Stimulated activated CD8-positive, alpha-beta memory T cell treated with anti-CD3 and anti-CD28 coated beads, Interleukin-7, amount 100 ng/mL, for 1 hour (primary cell): ENCODE measurements at places on chromosomes 16 and 17.

- no peak for DNase-seq
These were observed 429 bp downstream of the KIF1C start for GRCh38 chr17:4998027-4998731.

DNA sequence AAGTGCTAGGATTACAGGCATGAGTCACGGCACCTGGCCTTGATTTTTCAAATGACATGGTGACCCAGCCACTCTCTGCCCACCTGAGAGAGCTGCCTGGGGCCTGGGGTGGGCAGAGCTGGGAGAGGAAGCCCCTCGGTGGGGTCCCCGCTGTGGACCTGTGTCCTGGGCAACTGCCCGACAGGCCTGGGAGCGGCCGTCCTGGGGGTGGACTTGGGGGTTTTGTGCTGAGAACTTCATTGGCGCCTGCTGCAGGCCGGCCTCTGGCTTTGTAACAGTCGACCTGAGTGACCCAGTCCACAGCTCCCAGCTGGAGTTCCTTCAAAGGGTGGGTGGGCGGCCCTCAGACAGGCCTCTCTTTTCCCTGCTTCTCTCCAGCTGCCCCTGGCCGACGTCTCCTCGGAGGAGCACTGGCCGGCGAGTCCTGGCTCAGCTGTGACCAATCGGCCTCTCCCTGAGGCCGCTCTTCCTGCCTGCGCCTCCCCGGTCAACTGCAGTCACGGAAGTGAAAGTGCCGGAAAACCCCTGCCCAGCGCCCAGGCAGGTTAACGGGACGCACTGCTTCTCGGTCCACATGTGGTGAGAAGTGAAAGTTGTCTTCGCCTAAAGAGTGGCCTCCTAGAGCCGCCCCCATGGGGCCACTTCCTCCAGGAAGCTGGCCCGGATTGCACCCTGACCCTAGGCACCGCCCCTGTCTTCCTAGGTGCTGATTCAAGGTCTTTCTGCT lies 5.5 kb downstream of the CBFA2T3 start:
- DNase-seq, result no peak

DNA sequence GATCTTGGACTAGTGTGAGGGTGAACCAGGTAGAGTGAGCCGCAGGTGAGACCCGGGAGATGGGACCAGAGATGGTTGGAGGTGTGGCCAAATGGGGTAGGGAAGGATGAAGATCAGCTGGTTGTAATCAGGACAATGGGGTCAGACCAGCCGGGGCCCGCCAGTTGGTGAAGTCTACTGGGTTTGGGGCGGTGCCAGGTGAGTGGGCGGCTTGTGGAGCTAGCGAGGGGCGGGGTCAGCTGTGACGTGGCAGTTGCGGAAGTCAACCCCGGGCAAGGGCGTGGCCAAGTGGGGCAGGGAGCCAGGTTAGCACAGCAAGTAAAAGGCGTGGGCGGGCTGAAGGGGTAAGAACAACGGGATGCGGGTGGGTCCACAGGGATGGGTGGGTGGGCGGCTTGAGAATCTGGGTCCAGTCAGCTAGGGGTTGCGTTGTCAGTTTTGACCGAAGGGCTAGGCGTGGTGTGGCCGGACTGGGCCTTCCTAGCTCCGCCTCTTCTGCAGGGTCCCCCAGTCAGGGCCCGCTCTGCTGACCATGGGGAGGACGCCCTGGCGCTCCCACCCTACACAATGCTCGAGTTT lies 25.5 kb upstream of the ALKBH5 start:
- DNase-seq, result peak; percentile 81

- no peak for DNase-seq
These were observed 5.0 kb downstream of the PIK3R6 start for GRCh38 chr17:8862213-8863056.

DNA sequence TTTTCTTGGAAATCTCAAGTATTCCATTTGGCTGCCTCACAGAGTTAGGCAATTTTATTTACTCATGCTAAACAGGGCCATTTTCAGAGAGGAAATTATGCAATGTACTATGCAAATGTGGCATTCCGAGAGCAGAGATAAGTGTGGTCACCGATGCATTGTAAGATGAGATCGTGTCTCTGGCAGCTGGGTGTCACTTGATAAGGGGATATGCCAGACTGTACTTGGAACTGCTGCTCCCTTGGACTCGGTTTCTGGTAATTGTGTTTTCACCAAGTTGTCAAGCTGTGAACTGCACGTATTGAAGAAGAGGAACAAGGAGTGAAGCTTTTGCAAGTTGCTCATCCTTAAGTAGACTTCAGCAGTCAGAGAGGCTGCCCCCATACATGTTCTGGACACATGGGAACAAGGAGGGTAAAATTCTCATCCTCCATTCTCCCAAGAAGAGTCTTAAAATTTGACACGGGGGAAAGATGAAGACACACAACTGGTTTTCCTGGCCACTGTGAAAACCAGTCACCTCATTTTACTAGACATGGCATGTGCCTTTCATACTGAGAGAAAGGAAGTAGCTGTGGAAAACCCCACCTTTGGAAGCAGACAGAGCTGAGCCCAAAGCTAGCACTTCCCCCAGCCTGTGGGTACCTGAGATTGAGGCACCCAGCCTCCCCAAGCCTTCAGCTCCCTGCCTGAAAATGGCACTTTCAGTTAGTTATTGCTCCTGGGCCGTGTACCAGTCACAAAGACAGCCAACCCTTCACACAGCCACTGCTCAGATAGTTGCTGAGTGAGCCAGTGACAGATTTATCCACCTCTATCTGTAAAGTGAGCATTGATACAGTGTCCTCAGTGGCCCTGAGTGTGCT lies 150.7 kb downstream of the SOCS1 start:
- no peak for DNase-seq

- no peak for DNase-seq
These were observed 42.6 kb downstream of the SOX8 start for GRCh38 chr16:1024138-1024537.

DNA sequence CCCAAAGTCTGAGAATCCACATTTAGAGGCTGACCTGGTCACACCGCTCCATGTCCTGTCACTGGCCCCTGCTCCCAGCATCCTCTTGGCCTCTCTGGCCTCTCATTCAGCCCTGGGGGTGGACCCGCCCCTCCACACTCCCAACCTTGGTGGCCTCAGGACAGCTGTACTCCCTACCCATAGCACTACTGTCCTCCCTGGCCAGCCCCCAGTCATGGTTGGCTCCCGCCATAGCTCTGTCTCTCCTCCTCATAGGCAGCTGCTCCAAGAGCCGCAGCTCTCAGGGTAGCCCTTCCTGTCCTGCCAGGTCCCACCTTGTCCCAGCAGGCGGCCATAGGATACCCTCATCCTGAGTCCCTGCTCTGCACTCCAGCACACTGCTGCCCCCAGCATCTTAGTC lies 38.0 kb upstream of the PHB1 start:
- DNase-seq, result no peak

DNA sequence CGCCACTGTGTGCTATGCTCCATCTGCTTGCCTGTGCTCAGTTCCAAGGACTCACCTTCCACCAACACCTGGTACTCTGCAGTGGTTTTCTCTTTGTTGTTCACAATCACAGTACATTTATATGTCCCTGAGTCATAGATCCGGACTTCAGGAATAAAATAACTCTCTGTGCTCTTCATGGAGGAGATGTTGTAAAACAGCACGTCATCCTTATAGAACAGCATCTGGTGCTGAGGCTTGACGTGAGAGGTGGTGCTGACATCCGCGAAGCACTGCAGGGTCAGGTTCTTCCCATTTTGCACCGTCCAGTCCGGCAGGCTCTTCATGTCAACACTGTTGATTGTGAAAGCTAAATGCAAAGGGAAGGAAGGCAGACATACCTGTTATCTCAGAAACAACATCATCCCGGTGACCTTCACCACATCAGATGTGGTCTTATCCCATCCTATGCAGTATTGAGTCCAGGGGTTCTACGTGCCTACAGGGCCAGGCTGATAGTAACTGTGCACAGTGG lies 12.8 kb downstream of the PECAM1 start:
- DNase-seq, result no peak

- DNase-seq, result no peak
These were observed 117.7 kb downstream of the ABCC1 start for GRCh38 chr16:16067127-16067526.

GRCh38 chr16:3546986-3547682 lies 30.1 kb downstream of the NLRC3 start:
- DNase-seq, result no peak

DNA sequence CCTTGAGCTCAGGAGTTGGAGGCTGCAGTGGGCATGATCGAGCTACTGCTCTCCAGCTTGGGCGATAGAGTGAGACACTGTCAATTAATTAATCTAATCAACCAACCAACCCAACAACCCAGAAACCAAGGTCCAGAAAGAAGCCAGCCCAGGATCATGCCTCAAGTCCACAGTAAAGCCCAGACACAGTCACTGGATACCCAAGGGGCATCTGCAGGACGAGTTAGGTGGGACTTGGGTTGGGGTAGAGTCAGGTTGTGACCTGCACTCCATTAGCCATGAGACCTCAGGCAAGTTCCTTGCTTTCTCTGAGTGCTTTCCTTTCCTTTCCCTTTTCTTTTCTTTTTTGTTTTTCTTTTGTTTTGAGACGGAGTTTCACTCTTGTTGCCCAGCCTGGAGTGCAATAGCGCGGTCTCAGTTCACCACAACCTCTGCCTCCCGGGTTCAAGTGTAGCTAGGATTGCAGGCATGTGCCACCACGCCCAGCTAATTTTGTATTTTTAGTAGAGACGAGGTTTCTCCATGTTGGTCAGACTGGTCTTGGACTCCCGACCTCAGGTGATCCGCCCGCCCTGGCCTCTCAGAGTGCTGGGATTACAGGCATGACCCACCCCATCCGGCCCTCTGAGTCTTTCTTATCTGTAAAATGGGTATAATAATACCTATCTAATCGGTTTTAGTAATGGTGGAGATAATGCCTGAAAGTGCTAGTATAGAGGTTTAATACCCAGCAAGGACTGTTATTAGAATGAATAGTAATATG lies 3.5 kb upstream of the HSD17B1 start:
- DNase-seq, result no peak

DNA sequence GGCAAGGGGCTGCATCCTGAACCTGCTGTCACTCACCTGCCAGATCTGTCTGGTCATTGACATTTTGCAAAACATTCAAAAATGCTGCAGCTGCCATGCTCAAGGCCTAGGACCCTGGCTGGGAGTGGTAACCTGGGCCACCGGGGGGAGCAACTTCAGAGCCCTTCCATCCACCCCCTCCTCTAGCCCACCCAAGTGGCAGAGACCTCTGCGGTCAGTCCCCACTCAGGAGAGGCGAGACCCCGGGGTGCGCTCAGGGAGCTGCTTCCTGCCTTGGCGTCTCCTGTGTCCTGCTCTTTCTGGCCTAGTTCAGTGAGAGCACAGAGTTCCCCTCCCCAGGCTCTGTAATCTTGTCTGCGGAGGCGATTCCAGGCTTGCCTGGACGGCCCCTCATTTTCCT lies 108.8 kb downstream of the CCDC182 start:
- DNase-seq, result no peak

- DNase-seq, result no peak
These were observed 12.0 kb downstream of the RARA start for GRCh38 chr17:40320756-40321523.

DNA sequence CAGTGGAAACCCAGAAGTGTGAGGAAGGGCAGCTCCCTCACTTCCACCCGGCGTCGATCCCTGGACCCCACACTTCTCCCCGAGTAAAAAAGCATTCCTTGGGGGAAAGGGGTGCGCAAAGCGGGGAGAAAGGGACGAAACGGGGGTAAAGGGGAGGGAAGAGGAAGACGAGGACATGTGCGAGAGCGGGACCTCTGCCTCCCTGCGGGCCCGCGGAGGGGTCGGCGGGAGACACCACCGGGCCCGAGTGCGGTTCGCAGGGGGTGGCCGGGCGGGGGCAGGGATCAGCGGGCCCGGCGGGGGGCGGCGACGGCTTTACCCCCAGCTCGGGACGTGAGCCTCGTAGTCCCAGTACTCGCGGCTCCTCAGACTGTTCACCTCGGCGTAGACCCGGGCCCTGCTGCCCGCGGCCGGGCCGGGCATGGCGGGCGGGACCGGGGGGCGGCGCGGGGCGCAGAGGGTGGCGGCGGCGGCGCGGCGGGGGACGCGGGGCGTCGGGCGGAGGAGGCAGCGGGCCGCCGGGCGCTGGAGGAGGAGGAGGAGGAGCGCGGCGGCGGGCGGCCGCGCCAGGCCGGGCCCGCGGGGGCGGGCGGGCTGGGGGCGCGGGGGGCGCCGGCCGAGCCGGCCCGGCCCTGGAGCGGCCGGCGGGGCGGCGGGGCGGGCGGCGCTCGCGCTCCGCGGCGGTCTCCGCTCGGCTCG lies 443 bp downstream of the CSNK2A2 start:
- no peak for DNase-seq

DNA sequence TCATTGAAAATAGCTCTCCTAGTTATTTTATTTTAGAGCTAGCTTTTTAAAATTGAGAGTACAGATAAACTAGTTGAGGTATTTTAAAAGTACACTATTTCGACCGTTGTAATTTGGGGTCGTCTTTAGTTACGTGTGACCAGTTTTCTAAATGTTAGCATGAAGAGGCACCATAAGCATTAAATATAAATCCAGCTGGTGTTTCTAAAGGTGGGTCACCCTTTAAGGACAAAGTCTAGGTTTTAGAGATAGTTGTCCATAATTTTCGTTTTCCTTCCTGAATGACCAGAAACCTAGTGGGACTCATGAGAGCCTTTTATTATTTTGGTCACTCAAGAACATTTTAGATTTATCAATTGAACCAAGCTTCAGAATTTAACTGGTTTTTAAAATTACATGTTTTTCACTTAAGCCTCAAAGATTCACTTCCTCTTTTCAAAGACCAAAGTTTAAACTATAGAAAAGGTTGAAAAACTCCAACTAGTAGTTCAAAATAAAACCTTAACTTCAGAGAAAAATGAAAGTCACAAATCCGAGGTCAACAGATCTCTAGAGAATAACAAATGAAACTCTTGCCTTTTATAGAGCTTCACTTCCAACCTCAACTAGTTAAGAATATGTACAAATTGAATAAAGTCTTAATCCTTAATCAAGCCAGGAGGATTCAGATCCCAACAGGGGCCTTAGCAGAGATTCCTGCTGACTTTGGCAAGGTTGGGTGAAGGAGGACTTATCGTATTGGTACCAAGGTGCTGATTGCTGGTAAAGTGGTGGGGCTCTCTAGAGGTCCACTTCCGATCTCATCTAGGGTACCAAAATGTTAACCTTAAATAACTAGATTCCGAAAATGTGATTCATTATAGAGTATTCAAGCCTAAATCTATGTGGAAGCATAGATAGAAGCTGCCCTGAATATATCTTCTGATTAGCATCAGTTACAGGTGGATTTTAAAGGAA lies 32.5 kb downstream of the PHKB start:
- DNase-seq, result no peak

- no peak for DNase-seq
These were observed 8.5 kb downstream of the TELO2 start for GRCh38 chr16:1501630-1502029.

- DNase-seq, result no peak
These were observed 43.3 kb downstream of the MGAT5B start for GRCh38 chr17:76911299-76912017.
